T follicular helper cell (primary cell): ENCODE measurements at places on chromosomes 11 and 22.

GRCh38 chr11:117144477-117145392 lies 648 bp downstream of the PAFAH1B2 start:
- DNase-seq, result no peak

GRCh38 chr11:70778883-70779282 lies 380.6 kb downstream of the CTTN start:
- no peak for DNase-seq

- DNase-seq, result no peak
These were observed 51.1 kb downstream of the PANX1 start for GRCh38 chr11:94179696-94180095.

DNA sequence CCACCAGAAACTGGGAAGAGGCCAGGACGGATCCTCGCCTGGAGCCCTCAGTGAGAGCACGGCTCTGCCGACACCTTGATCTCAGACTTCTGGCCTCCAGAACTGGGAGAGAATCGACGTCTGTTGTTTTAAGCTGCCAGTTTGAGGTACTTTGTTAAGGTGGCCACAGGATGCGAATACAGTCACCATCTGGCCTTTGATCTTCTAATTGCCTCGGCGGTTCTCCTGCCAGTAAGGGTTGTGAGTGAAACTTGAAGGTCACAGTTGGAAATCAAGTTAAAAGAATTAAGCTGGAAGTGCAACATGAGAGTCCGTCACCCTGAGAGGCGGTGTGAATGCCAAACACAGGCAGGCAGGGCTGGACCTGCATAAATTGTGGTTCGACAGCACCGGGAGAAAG lies 27.9 kb downstream of the PARVB start:
- DNase-seq, result no peak

GRCh38 chr11:121435551-121436511 lies 16.3 kb upstream of the SORL1 start:
- DNase-seq, result no peak

DNA sequence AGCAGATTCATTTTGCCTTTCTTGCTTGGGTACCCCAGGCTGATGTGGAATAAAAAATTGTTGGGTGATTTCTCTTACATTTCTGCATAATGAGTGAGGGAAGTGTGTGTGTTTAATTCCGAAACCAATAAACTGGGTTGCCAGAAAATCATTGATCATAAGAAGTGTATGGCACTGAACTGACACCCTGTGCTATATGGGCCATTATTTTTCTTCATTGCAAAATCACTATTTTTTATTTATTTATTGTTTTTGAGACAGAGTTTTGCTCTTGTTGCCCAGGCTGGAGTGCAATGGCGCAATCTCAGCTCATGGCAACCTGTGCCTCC lies 14.6 kb upstream of the HIKESHI start:
- DNase-seq, result no peak

DNA sequence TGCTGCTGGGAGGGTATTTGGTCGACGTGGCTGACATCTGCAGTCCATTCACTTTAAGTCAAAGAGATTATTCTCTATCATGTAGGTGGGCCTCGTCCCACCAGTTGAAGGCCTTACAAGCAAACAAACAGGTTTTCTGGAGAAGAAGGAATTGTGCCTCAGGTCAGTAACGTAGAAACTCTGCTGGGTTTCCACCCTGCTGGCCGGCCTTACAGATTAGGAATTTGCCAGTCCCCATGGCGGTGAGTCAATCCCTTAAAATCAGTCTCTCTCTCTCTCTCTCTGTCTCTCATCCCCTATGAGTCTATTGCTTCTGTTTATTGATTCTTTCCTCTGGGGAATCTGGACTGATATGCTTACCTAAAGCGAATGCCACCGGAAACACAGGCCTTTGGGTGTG lies 75.4 kb upstream of the FGF3 start:
- no peak for DNase-seq

- DNase-seq, result no peak
These were observed 1.8 kb downstream of the FJX1 start for GRCh38 chr11:35619855-35620640.

DNA sequence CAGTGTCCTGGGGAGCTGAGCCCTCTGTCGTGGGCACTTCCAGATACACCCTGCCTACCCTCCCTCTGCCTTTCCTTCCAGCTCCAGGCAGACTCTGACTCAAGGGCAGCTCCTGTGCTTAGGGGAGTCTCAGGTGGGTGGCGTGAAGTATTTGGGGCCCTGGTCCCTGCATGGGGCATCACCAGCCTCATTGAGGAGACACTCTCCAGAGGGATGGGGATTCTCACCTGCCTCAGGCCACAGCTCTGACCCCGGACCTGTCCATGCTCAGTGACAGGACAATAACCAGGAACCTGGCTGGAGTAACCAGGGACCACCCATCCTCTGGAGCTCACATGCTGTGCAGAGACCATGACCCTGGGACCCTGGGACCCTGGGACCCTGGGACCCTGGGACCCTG lies 41.2 kb downstream of the GGTLC2 start:
- no peak for DNase-seq

- no peak for DNase-seq
These were observed 107.6 kb upstream of the CD82 start for GRCh38 chr11:44457862-44458261.

DNA sequence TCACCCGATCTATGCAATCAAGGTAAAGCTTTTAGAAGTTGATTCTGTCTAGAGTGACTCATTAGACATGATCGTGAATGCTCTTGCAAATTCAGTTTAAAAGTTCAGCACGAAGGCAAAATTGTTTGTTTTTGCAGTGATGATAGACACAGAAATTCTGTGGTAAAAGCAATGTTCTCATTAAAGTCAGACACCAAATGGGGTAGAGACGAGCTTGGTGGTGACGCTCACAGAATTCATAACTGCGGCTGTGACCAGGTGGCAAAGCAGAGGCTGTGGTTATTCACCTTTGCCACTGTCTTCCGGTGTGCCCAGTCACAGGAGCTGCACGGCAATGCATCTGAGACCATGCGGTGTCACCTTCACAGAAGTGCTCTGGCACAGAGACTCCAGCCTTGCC lies 83.4 kb downstream of the WNT7B start:
- DNase-seq, result no peak

GRCh38 chr22:48993655-48994054 lies 834.0 kb downstream of the BRD1 start:
- DNase-seq, result no peak

DNA sequence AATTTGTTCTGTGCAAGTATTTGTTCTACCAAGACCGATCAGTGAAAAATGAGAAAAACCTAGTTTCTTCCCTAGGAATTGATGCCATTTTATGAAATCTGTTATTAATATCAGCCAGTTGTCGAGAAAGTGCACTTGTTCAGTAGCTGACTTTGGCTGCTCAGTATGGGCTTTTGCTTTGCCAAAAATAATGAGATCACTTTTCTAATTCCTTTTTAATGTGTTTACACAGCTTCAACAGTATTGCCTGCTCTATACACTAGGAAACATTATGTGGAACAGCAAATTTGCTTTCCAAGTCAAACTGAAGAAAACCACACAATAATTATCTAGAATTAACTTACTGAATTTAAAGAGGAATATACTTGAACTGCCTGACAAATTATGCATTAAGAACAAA lies 34.4 kb downstream of the SCUBE2 start:
- no peak for DNase-seq

DNA sequence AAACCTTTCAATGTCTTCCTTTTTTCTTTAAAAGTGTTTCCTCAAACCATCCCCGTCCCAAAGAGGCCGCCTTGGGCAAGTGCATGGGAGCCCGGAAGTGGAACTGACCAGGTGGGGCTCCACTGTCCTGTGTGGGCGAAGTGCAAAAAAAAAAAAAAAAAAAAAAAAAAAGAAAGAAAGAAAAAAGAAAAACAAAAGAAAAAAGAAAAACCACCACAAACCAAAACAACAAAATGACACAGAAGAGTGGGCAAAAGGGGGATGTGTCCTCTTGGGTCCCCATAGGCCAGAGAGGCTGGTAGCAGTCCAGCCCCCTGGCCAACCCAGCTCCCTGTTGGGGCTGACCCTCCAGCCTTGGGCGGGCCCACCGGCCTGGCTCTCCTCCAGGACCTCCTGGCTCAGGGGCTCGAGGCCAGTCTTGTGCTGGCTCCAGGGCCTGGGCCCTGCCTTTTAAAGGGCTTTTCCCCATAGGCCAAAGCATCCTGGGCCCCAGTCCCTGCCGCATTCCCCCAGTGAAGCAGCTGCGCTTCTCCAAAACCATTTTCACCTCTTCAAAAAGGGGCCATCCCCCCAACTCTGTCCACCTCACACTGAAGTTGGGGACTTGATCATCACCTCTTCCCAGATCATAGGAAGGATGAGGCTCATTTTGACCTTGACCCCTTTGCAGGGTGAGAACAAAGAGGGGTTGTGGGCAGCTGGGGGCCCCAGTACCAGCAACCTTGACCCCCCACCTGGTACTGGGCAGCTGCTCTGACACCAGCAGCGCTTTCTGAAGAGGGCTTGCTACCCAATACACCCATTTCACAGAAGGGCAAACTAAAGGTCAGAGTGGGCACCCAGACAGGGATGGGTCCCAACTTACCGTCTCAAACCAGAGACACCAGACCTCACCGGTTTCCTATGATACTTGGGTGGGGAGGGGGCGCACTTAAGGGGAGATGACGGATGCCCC lies 9.4 kb downstream of the CBX6 start:
- DNase-seq, result no peak

DNA sequence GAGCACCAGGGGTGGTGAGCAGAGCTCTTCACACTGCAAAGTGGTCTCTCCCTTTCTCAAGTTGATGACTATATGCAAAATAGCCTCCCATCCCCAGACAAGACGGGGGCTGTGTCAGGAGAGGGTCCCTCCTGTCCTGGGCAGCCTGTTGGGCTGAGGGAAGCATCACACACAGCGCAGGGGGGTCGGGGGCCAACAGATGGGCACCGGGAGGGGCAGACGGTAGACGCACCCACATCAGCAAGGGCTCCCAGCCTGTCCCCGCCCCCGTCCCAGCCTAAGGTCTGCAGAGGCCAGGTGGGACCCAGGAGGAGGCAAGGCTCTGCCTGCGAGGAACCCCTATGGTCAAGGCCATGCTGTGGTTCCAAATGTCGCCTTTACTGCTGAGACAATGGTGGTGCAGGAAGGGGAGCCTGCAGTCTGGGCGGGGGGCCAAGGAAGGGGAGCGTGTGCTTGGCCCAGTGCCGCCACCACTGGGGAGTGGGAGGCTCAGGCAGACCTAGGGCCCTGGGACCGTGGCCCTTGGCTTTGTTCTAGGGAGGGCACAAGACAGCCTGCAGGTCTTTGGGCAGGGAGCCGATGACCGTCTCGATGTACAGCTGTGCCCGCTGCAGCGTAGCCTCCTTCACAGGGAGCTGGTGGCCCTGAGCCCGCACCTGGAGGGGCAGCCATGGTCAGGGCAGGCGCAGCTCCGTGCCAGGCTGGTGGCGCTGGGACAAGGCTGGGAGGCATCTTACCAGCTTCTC lies 4.3 kb upstream of the PLXNB2 start:
- DNase-seq, result no peak

GRCh38 chr11:124657904-124658303 lies 15.6 kb downstream of the SIAE start:
- DNase-seq, result no peak

GRCh38 chr11:95266751-95267374 lies 35.9 kb upstream of the SESN3 start:
- no peak for DNase-seq

- DNase-seq, result no peak
These were observed 59.6 kb upstream of the PPARA start for GRCh38 chr22:46090631-46091201.

DNA sequence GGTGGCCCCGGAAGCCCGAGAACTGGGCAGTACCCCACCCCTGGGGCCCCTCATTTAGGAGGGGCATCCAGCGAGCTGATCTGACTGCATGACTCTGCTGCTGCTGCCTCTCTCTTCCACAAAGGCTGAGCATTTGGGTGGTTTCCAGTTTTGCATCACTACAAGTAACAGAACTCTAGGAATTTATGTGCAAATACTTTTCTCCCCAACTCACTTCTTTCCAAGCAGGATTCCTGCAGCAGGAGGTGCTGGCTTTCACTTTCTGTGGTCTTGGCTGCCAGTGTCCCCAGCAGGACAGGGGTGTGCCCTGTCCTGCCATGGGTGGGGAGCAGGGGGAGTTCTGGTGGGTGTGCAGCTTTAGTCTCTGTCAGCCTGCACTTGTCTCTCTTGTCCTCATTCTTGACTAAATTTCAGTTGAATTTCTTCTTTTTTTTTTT lies 21.2 kb downstream of the UPB1 start:
- DNase-seq, result no peak
